ENCODE measurements at places on chromosomes 13 and 19. TPM values are rescaled to one million over a fixed set of nuclear protein-coding genes. Genes with fewer than 3 reads are reported as not detected.

DNA sequence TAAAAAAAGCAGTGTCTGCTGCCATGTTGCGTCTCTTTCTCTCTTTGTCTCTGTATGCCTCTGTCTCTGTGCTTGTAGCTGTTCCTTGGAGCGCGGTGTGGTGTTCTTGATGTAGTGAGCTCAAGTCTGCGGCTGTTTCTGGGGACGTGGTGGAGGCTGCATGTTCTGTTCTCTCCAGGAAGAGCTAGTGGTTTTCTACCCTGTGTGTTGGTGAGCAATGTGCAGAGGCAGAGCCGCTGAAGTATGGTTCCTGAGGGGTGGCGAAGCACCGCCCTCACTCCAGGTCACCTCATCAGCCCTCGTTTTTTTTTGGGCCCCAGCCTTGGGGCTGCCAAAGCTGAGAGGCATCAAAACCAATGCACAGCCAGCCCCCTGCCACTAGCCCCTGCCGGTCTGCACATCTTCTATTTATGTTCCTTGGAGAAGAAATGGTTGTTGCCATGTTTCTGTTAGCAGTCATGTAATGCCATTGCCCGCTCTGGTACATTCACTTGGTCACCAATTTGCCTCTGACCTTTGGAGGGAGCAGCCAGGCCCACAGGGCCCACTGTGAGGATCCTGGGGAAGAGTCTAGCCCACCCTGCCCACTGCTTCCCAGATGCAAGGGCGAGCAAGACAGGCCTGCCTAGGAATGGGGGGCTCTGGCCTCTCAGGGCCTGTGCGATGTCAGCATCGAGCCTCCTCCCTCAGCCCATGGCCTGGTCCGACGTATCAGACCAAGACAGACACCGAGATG, 7.2 kb downstream of the HNRNPL start:
- no peak for DNase-seq

DNA sequence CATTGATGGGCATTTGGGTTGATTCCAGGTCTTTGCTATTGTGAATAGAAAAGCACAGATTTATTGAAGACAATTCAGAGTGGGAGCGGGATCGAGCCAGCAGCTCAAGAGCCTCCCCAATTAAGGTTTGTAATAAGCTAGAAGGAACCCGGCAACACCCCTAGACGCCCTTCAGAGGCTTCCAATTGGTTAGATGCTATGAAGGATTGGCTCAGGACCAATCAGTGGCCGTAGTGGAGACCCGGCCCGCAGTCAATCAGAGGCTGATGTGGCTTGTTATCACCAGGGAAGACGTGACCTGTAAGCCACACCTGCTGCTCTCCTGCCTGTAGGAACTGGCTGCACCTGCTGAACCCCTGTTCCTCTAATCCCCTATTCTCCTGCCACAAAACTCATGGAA, 14.6 kb downstream of the SIGLEC11 start:
- DNase-seq, result no peak

DNA sequence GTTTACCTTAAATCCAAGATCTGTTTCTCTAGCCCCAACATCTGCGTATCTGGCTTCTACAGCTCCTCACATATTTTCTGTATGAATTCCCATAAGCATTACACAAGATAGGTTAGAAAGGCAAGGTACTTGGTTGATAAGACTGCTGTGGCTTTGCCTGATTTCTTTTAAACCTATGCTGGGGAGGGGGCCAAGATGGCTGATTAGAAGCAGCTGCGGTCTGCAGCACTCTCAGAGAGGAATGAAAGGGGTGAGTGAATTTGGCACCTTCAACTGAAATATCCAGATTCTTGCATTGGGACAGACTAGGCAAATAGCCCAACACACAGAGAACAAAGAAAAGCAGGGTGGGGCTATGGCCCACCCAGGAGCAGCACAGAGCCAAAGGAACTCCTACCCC, 12.2 kb upstream of the DLEU7 start:
- DNase-seq, result no peak

GRCh38 chr19:41533671-41534215, 42.2 kb upstream of the CEACAM21 start:
- DNase-seq, result no peak

DNA sequence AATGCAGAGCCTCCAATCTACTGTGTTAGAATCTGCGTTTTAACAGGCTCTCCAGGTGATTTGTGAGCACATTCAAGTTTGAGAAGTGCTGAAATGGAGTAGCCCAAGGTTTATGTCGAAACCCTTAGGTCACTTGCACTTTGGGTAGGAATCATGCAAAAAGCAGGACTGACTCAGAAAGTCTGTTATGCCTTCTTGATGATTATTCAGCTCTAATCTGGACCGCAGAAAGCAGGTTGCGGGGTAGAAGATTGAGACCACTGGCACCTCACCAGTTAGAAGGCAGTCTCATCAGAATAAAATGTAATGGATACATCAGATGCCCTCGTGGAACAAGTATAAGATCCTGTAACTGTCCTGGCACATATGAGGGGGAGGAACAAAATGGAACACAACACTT, 326.3 kb downstream of the DCLK1 start:
- no peak for DNase-seq

Gene KLK5
- total RNA-seq, result not detected

All from tibial nerve (tissue), 4 donors.